Cortex of kidney (tissue), 1 donor: ENCODE measurements at places on chromosomes 7 and 10.

GRCh38 chr10:34966451-34966850 lies 123.7 kb downstream of the CUL2 start:
- no peak for DNase-seq

- no peak for DNase-seq
Observed at GRCh38 chr7:151257990-151258389, 9.5 kb upstream of the SMARCD3 start.

DNA sequence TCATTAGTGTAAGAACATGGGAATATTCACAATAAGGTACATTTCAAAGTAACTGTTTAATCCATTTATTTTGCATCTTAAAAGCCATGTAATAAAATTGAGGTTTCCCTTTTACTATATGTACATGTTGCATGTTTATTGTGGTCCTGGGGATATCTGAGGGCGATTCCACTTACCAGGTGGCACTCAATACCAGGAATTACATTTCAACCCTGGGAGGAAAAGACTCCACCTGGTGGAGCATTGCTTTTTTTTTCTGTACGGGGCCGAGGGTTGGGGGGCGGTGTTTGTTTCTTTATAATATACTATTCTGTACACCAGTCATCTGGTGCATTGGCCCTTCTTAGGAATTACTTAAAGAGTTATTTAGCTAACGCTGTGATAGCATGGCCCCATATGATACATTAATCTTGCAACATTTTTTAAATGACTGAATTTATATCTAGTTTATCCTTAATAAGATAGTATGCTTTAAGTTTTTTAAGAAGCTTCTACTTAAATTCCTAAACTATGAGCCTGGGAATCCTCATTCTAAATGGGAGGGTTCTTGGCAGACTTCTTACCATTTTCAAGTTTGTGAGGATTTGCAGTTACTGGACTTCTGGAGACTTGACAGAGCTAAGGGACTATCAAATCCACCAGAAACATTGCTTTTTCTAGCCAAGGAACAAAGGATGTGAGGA lies 7.2 kb upstream of the HGF start:
- DNase-seq = no peak

DNA sequence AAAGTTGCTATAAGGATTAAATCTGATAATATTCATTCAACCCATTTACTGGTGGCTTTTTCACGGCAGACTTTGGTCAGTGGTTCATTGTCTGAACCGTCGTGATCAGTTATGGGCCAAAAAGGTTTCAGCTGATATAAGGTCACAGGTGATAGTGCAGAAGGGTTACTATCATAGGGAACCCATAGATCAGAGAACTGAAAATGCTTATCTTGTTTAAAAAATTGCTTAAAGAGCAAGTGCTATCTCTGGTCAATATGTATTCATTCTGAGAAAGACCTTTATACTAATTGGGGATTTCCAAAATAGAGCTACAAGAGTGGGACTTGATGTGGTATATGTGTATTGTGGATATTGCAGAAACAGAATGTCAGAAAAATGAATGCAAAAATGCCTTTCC lies 147.8 kb upstream of the SEMA3E start:
- no peak for DNase-seq

DNA sequence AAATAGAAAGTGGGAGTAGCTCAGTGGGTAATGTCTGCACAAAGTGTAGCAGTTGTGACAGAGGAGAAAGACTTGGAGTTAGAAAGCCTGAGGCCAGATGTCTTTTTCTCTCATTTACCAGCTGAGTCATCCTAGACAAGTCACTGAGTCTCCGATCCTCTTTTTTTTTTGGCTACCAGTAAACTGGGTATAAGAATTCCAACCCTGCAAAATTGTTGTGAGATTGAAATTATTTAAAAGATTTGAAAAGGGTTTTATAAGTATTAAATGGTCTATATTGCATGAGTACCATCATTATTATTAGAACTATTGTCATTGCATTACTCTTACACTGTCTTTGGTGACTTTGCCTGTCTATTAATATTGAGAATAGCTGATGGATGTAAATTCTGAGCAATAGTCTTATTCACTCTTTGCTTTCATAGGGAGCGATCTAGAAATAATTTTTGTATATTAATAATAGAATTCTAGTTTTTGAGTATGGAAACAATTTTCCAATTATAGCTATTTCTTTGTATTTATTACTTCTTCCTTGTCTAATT lies 74.0 kb downstream of the ARID5B start:
- no peak for DNase-seq

DNA sequence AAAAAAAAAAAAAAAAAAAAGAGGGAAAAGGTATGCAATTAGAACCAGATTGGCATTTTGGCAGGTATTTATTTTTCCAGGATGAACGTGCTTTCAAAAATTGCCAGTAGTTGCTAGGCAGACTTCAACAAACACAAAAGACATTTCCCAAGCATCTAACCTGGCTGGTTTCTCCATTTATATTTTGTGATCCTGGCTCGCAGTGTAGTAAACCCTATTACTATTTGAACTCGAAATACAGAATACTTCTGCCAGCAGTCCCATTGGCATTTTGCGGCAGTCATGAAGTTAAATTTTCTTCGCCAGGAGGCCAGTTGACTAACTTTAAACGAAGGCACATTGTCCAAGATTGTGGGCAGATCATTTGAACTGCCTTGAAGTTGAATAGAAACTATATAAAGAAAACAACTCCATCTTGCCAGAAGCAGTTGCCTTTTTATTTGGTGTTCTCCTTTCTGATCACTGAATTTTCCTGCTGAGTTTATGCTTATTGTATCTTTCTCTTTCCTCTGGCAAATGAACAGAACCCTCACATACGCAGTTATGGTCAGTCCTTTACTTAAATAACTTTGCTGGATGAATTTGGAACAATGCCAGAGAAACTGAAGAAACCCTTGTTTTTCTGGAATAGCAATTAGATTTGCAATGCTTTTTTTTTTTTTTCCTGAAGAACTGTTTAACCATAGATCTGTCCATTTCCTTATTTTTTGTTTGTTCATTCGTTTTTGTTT lies 132.9 kb downstream of the BICC1 start:
- DNase-seq = no peak

- no peak for DNase-seq
Observed at GRCh38 chr10:3738855-3739350, 46.1 kb downstream of the KLF6 start.

DNA sequence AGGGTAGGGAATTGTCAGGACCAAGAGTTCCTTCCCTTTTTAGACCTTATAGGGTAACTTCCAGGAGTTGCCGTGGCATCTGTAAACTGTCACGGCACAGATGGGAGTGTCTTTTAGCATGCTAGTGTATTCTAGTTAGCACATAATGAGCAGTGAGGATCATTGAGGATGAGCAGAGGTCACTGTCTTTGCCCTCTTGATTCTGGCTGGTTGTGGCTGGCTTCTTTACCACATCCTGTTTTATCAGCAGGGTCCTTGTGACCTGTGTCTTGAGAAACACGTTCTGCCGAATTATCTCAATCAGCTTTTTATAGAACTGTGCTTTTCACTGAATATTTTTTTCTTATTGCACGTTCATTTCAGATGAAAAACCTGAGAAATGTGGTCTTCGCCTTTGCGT lies 41.5 kb downstream of the MINPP1 start:
- no peak for DNase-seq

GRCh38 chr10:75066271-75066670 lies 45.2 kb upstream of the SAMD8 start:
- no peak for DNase-seq

GRCh38 chr7:57496395-57496794 lies 46.4 kb downstream of the ZNF716 start:
- no peak for DNase-seq

DNA sequence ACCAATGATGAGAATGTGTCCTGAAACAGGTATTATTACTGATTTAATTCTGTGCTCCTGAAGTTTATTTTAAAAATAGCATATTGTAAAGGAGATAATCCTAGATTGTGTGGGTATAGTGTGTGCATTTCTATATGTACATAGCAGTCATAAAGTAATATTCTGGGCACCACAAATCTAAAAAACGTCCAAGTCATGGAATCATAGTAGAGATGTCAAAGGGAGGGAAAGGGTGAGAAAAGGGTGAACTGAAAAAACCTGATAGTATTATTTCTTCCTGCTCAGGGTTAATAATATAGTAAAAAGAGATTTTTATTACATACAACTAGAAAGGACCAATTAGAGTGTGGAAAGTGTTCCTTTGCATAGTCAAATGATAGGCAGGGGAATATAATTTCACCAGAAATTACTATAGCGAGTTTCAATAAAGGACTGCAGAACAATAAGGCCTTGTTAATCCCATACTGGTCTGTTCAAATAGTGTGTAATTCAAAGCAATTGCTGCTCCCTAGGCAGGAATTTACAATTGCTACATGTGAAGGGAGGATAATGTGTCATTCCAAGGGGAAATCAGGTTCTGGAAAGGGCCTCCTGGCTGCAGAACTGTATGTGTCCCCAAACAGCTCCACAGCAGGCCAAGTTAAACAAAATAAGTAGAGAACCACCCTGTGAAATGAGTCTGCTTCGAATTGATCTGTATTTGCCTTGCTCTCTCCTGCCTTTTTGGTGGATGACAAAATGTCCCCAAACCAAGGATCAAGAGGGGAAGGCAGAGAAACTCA lies 42.5 kb upstream of the KMT2E start:
- DNase-seq = no peak

DNA sequence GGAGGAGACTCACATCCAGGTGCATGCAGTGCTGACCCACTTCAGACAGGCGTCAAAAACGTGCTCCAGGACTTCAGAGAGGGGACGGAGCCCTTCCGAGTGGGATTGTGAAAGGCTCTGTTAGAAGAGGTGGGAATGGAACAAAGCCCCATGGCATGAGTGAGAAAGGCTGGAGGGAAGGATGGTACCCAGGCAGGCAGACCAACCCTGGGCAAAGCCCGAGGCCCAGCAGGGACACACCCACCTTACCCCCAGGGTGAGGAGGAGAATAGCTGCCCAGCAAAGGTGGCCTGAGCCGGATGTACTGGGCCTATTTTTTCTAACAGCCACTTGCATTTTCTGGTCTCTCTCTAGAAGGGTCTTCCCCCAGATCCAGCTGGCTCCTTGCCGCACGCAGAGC lies 14.8 kb downstream of the CHAT start:
- no peak for DNase-seq

- DNase-seq = no peak
Observed at GRCh38 chr10:12177642-12178041, 18.0 kb downstream of the NUDT5 start.

DNA sequence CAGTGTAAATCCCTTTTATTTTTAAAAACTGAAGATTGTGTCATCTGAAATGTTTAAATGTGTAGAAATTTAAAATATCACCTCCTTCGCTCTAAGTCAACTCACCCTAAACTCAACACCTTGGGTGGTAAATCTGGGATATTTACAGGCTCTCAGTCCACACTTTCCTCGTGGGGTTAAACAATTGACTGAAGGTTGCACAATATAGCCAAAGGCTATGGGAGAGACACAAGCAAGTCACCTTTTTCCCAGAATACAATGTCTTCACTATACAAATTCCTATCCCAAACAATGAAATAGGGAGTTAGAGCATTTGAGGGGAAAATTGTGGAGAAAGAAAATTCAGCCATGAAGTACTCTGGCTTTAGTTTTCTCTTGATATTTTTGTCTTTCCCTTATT lies 32.7 kb upstream of the MAT1A start:
- no peak for DNase-seq

GRCh38 chr10:3563298-3563697 lies 221.7 kb downstream of the KLF6 start:
- DNase-seq = no peak
